SK-N-SH (cell line): ENCODE measurements at places on chromosomes 5 and 9. TPM values are rescaled to one million over a fixed set of nuclear protein-coding genes. Genes with fewer than 3 reads are reported as not detected.

Gene CCNO
- not detected in 2 replicates for polyA plus RNA-seq

Gene RAI14
- polyA plus RNA-seq: 53.2 and 59.5 TPM in 2 replicates

- no peaks in the 10 kb centered on the region for H3K27me3 ChIP-seq
- H3K4me3 ChIP-seq: no peak overlapping the region
- peak; percentile 68 for DNase-seq
- H3K27ac ChIP-seq: no peak overlapping the region
These were observed 49.1 kb downstream of the LRSAM1 start for GRCh38 chr9:127500399-127500798.

DNA sequence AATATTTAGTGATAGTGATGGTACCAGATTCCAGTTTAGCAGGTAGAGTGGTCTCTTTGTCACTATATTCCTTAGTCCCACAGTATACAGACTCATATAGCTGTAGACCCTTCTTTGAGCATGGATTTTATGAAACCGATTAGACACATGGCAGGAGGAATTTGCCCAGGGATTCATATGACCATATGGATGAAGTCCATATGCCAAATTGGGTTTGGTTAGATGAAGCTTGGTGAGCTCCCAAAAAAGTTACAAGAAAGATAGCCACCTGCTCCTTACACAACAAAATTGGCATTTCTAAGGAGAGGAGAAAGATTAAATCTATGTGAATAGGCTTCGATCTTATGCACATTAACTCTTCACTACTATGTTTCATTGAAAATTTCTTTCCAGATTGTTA is 211.4 kb downstream of the CWC27 start:
- peaks cover 13% of the 10 kb centered on the region for H3K36me3 ChIP-seq
- H3K27ac ChIP-seq: no peak overlapping the region
- H3K27me3 ChIP-seq: no peaks in the 10 kb centered on the region
- H3K4me3 ChIP-seq: no peak overlapping the region

- no peaks in the 10 kb centered on the region for H3K27me3 ChIP-seq
- no peak overlapping the region for H3K27ac ChIP-seq
- H3K4me1 ChIP-seq: no peaks in the 10 kb centered on the region
- H3K4me3 ChIP-seq: no peak overlapping the region
These were observed 501.6 kb downstream of the CAAP1 start for GRCh38 chr9:26391036-26391435.

- H3K27me3 ChIP-seq: peaks cover 4% of the 10 kb centered on the region; the same call in 1 of the 2 replicates
- no peak overlapping the region for H3K4me3 ChIP-seq
- no peaks in the 10 kb centered on the region for H3K36me3 ChIP-seq
These were observed 46.1 kb upstream of the CHSY3 start for GRCh38 chr5:129858131-129858675.

GRCh38 chr9:88528080-88528790 is 6.7 kb upstream of the NXNL2 start:
- H3K36me3 ChIP-seq: no peaks in the 10 kb centered on the region
- DNase-seq: no peak
- H3K27me3 ChIP-seq: no peaks in the 10 kb centered on the region
- H3K27ac ChIP-seq: no peak overlapping the region
